ENCODE measurements at places on chromosomes 4 and X.

GRCh38 chr4:60129740-60130139, 1070.4 kb upstream of the ADGRL3 start:
- no peak for DNase-seq

GRCh38 chr4:128942607-128943006, 133.1 kb downstream of the JADE1 start:
- DNase-seq = no peak

- DNase-seq = no peak
Observed at GRCh38 chrX:110806145-110806544, 10.5 kb upstream of the CHRDL1 start.

GRCh38 chr4:150123796-150124677, 45.8 kb downstream of the DCLK2 start:
- no peak for DNase-seq

DNA sequence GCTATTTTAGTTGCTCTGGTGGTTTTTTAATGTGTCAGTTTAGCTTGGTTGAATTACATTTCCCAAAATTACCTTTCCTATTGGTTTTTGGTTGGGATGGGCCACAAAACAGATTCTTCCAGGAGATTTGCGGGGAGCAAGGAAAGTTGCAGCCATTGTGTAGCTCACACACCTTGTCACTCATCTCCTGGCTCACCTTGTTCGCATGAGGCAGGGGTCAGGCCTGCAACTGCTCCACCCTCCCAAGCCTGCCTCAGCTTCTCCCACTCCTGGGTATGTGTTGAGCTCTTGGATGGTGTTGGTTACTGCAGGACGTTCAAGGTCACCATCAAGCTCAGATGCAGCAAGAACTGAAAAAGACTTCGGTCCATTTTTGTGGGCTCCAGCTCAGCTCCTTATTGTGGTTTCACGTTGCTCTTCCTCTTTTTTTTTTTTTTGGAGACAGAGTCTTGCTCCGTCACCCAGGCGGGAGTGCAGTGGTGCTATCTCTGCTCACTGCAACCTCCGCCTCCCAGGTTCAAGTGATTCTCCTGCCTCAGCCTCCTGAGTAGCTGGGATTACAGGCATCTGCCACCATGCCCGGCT, 95.6 kb upstream of the METTL14 start:
- no peak for DNase-seq

- DNase-seq = no peak
Observed at GRCh38 chr4:68152411-68152810, 22.7 kb upstream of the TMPRSS11F start.

GRCh38 chrX:131359611-131360010, 70.5 kb upstream of the IGSF1 start:
- no peak for DNase-seq

DNA sequence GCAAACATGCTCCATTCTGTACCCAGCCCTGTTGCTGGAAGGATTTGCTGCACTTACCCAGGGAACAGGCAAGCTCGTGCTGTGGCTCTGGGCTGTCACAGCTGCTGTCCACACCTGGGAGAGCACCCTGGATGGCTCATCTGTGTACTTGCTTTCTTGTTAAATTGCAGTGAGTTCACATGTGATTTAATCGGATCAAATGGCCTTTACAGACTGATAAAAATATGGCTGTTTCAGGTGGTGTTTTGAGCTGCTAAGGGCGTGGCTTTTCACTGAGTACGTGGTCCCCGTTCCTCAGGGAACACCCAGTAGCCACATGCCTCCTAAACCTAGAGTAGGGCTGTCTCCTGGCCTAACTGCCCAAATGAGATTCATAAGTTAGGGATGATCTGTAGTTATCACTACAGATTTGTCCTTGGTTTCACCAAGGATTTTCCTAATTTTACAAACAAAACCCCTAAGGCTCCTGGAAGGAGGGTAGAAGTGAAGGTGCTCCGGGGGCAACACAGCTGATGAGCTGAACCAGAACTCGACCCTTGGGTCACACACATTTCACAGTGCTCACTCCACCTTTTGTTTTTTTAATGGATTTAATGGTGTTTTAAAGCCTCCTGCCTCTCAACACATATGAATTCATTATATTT, 13.7 kb downstream of the KLKB1 start:
- DNase-seq = no peak

DNA sequence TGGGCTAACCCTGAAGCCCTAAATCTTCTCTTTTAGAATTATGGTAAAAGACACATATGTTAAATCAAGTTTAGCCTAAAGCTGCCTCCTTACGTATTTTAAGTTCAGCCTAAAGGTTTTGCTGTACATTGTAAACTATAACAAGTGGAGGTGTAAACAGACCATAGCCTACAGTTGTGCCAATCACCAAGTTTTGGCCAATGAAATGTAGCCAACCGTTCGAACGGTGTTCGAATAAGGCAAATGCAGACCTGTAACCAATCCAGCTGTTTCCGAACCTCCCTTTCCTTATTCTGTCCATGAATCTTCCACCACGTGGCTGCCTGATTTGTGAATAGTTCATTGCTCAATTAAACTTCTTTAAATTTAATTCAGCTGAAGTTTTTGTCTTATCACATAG, 52.1 kb upstream of the TBC1D9 start:
- no peak for DNase-seq

DNA sequence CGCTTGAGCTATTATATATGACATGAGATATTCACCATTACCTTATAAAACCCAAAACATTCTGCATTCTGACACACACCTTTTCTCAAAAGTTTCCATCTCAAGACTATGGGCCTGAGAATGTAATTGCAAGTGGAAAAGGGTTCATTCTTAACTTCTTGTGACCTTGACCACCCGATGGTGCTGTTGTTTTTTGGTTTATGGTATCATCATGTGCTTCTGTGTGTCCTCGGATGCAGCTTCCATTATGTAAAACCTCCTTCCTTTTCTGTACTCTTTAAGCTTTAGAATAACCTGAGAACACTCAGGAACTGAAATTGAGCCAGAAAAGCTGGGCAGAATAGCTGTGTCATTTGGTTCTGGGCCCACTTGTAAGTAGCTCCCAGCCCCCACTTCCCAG, 16.2 kb upstream of the PUDP start:
- no peak for DNase-seq

DNA sequence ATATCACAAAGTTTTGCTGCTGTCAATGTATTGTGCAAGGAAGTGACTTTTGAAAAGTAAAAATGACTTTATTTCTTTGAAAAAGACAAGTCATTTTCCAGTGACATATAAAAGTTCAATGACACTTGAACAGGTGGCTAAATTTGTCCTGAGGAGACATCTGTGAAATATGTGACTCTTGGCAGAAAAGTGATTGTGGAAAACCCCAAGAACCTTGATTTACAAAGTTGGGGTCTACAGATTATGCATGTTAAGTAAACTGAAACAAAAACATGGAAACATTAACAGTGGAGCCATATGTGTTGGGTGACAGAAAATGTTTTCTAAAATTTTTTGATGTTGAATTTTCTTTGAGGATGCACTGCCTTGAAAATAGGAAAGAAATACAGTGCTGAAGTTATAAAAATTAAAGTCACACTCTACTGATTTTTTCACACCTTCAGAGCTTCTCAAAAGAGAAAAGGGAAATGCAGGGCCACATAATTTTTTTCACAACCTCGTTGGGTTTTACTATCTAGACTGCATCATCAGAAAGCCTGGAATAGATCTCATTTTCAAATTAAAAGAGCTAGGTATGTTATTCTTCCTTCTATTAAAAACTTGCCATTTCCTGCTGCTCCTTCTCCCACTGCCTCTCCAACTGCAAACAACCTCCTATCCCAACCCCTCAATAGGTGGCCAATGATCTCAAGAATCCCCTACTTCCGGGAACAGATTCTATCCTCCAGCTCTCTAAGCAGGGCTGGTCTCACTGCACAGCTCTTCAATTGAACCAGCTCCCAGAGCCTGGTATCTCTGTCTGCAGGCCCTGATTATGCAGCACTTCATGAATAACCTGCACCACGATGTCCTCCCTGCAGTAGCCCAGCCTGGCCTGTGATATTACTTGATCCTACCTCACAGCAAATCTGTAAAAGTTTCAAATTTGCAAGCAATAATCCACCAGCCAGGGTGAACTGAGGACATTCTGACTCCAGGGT, 570.8 kb upstream of the CPEB2 start:
- DNase-seq = no peak

DNA sequence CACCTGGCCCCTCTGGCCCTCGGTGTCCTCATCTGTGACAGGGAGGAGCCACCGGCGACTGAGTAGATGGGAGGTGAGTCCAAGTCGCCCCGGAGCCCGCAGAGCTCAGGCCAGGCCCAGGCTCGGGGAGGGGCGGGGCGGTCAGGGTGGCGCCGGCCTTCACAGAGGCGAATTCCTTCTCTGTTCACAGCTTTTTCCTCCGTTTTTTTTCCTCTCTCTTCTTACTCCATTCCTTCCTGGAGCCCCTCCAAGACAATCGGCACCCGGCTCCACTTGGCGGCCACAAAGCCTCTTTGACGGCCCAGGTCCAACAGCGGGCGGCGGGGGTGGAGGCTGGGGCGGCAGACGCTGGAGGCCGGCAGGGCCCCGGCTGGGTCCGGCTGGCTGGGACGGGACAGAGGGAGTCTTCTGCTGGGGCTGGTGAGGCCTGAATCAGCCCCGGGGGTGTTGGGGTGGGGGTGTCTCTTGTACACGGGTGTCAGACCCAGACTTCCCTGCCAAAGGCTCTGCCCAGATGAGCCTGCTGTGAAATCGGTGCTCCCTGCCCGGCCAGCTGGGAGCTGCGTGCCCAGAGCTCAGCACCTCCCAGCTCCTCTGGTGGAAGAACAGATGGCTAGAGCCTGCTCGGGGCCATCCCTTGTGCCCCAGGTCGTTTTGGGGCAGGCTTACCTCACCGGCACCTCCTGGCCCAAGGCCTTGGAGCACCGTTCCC, 22.6 kb downstream of the FGFRL1 start:
- no peak for DNase-seq

- DNase-seq = no peak
Observed at GRCh38 chrX:115499112-115499805, 61.7 kb upstream of the PLS3 start.

DNA sequence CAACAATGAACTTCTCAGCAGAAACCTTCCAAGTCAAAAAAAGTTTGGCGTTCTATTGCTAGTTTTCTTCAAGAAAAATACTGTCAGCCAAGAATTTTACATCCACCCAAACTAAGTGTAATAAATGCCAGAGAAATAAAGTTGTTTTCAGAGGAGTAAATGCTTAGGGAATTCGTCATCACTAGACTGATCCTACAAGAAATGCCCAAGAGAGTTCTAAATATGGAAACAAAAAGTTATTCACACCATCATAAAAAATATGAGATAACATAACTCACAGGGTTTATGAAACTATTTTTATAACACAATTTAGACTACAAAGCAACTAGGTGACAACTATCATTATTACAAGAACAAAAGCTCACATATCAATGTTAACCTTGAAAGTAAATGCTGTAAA, 259.5 kb upstream of the GABRA2 start:
- DNase-seq = no peak

- no peak for DNase-seq
Observed at GRCh38 chr4:121283319-121283718, 97.5 kb downstream of the QRFPR start.

DNA sequence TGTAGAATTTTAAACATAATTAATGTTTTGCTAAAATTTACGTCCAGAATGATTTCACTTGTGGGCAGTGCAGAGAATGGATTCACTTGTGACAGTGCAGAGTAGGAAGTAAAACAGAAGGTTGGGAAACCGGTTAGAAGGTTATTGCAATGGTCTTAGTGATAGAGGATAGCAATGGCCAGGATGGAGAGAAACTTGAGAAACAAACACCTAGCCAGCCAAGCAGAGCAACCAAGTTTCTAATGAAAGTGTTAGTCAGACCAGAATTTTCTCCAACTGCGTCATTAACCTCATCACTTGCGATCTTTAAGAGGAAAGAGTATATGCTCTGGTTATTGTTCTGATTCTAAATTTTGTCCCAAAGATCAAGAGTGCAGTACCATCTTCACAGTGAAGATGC, 50.0 kb upstream of the TBC1D9 start:
- DNase-seq = no peak

DNA sequence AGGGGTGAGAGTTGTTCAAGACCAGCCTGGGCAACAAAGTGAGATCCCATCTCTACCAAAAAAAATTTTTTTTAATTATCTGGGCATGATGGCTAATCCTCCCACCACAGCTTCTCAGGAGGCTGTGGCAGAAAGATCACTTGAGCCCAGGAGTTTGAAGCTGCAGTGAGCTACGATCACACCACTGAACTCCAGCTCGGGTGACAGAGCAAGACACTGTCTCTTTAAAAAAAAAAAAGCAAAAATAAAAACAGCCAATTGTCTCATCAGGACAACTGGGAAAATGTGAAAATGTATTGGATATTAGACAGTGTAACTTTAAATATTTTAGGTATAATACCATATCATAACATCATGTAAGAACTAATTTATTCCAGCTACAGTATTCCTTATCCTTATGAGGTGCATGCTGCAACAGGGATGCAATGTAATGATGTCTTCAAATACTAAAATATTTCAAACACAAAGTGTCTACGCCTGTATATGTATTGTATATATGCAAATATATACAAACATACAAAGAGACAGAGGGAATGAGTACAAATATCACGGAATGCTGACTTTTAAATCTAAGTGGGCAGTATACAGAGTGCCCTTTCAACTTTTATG, 17.2 kb downstream of the FAM13A start:
- DNase-seq = no peak

- no peak for DNase-seq
Observed at GRCh38 chrX:120426599-120426998, 42.5 kb downstream of the LAMP2 start.

DNA sequence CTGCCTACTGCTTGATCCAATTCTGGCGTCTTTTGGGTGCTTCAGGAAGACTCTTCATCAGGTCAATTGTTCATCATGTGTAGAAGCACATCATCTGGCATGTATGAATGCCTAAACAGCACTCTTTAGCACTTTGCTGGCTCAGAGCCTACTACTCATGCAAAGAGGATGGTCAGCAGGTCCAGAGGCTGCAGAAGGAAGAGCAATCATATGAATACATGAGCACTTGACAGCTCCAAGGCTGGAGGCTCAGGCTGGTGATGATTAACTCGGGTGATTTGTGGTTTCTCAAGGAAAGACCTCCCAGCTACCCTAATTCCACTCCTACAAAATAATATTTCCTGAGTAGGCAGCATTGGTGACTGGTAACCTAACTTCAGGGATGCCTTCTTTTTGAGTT, 103.8 kb upstream of the CXCL13 start:
- no peak for DNase-seq

DNA sequence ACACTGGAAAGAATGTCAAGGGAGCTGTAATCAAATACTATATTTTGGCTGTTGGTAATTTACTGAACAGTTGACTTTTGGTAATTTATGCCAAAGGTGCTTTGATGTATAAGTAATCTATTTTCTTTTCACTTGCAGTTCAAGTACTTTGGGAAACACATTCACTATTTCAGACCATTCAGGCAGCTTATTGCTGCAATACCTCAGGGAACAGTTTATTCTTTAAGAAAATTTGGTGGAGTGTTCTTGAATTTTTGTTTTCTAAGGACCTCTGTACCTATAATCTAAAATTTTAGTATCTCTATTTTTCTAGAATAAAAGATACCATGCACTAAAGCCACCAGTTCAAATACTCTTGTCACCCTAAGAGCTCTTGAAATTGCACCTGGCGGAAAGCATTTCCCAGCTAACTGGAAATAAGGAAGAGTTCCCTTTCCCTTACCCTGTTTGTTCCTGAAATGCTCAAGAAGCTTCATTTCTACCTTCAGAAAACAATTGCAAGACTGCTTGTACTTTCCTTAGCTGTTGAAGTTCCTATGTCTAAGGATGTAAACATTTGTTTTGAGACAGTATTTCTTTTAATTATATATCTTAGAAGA, 633.5 kb upstream of the FAT1 start:
- no peak for DNase-seq

All from hematopoietic multipotent progenitor cell treated with erythropoietin and hydrocortisone succinate and interleukin-3 and kit ligand, for 15 days (in vitro differentiated cells).